CD4-positive, alpha-beta T cell treated with Interleukin-15 for 1 hour (primary cell): ENCODE measurements at places on chromosomes 6 and 20.

- no peak for DNase-seq
Observed at GRCh38 chr20:5085380-5085779, 34.4 kb downstream of the PCNA start.

DNA sequence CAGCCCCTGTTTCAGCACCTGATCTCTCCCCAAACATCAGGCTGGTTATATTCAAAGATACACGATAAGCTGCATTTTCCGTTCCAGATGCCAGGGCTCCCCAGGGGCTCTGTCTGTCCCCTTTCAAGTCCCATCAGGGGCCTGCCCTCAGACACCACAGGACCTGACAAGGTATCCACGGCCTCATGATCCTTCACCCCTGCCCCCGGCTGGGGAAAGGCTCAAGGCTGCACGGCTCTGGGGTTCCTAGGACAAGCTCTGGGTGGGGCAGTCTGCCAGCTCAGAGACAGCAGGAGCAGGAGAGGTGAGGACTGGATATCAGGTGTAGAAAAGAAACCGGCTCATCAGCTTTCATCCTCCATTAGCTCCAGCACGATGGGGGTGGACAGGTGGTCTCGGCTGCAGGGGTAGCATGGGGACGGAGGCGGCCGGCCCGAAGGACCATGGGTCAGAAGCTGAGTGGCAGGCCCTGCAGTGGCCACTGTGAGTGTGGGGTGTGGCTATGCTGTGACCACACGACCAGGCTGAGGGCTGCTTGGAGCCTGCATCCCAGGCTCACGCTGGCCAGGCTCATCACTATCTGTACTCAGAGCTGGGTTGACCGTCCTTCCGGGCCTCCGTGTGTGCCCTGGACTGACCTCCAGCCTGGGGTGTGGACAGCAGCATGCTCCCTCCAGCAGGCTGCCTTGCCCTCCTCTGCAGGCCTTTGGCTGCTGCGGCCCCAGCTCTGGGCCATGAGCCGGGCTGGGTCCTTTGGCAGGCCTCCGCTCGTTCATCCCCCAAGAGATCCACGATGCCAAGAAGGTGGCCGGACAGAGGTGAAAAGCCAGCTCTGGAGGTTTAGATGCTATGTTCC, 386.2 kb downstream of the THBS2 start:
- DNase-seq: no peak

- no peak for DNase-seq
Observed at GRCh38 chr20:36686944-36687343, 40.9 kb upstream of the SLA2 start.

DNA sequence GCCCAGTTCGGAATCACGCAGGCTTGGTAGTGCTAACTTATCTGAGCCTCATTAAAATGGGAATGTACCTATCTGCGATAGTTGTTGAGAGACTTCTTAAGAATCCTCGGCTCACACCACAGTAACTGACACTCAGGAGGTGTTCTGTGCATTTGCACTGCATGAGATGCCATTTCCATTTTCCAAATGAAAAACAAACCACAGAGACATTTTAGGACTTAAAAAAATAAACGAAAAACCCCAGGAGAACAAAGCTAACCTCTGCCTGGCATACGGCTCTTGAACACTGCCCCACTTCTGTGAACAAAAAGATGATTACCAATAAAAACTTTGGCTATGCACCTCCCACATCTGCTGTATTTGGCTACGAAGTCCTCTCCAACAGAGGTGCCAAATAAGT, 37.6 kb downstream of the BEND3 start:
- DNase-seq: no peak

DNA sequence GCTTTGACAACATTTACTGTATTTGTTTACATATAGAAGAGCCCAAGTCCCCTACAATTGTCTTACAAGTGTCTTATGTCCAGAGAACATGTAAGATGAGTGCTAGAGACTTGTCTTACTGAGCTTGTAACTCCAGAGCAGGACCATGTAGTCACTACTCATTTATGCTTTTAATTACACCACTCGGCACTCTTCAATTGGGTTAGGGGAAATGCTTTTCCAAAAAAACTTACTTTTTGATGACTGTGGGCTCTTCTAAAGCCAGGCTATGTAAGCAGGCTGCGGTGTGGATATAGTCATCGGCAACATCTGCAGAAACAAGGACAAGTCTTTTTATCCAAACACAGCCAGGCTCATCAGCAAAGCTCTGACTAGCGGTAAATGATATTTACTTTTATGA, 18.7 kb downstream of the SNX5 start:
- DNase-seq: no peak

GRCh38 chr6:12851123-12851695, 134.6 kb downstream of the PHACTR1 start:
- no peak for DNase-seq

DNA sequence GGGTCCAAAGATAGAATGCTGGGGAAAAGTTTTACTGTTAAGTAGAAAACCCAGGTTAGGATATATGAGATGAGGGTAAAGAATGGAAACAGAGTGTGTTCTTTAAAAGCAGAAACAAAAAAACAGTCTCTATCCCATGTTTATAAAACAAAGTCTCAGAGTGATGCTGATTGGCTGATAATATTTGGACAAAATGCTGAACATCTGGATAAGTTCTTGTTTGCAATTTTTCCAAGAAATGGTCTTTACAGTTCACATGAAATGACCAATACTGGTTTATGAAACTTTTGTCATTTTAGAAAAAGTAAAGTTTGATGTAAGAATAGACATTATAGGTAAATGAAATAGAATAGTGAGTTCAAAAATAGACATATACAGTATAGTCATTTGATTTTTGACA, 96.2 kb upstream of the EYS start:
- no peak for DNase-seq

DNA sequence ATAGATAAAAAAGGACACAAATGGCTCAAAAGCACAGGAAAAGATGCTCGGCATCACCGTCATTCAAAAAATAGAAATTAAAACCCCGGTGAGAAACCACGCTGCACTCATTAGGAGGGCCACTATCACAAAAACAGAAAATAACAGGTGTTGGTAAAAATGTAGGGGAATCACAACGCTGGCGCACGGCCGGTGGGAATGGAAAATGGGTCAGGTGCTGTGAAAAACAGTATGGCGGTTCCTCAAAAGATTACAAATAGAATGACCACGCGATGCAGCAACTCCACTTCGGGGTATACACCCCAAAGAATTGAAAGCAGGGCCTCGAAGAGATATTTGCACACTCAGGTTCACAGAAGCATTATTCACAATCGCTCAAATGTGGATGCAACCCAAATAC, 28.3 kb downstream of the NPEPL1 start:
- no peak for DNase-seq

DNA sequence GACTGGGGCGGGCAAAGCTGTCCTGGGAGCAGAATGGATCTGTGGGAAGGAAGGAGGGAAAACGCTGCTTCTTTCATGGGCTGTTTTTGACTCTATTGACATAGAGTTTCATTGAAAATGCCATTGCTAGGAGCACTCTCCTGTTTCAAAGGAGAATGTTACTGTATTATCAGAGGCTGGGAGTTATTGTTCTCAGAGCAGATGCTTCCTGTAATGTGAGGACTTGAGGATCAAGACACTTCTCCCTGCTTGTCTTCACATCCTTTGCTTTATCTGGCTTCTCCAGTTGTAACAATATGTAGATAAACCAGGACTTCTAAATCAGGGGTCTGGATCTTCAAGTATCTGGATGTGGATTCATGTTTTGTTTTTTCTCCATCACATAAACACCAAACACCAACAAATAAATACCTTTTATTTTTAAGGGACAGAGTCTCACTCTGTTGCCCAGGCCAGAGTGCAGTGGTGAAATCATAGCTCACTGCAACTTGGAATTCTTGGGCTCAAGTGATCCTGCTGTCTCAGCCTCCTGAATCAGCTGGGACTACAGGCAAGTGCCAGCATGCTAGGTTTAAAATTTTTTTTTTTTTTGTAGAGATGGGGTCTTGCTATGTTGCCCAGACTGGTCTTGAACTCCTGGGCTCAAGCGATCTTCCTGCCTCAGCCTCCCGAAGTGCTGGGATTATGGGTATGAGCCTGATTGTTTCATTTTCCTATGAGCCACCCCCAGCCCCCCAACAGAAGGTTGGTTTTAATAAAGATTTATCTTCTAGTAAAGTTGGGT, 3.9 kb downstream of the CD109 start:
- DNase-seq: no peak

GRCh38 chr6:11918739-11919605, 93.1 kb upstream of the HIVEP1 start:
- DNase-seq: no peak

- no peak for DNase-seq
Observed at GRCh38 chr20:21707267-21707666, 1.8 kb downstream of the PAX1 start.

- no peak for DNase-seq
Observed at GRCh38 chr6:138800377-138801150, 4.7 kb downstream of the ECT2L start.

DNA sequence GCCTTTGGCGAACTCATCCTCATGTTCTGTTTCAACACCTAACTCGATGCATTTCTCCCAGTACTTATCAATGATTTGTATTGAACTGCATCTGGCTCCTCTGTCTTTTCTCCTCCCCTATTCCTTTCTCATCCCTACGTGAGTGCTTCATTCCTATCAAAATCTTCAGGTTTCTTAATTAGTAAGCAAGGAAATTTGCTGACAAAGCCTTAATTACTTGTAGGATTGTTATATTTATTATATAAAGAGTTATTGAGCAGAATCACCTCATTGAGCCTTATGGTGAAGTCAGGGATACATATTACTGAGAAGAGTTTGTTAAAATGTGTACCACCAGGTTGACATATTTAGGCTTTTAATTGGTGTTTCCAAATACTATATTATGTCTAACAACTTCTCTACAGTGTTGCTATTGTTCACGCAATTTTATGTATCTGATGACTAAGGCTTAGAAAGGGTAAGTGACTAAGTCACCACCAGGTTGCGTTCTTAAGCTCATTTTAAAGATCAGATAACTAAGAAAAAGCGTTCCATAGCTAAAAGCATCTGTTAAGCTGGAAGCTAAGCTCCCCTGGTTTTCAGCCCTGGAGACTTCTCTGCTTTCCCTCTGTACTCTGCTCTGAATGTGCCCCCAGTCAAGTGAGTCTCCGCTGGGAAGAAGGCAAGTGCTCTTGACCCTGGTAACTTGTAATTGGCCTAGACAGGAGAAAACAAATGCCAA, 18.9 kb downstream of the SCGN start:
- DNase-seq: no peak

GRCh38 chr6:111124406-111124805, 37.1 kb downstream of the SLC16A10 start:
- DNase-seq: no peak

- no peak for DNase-seq
Observed at GRCh38 chr20:39013662-39014109, 51.5 kb downstream of the DHX35 start.
